ENCODE measurements at places on chromosomes 4 and X.
A peak's percentile ranks its signal among the peaks of the same experiment; 100 is the strongest.

DNA sequence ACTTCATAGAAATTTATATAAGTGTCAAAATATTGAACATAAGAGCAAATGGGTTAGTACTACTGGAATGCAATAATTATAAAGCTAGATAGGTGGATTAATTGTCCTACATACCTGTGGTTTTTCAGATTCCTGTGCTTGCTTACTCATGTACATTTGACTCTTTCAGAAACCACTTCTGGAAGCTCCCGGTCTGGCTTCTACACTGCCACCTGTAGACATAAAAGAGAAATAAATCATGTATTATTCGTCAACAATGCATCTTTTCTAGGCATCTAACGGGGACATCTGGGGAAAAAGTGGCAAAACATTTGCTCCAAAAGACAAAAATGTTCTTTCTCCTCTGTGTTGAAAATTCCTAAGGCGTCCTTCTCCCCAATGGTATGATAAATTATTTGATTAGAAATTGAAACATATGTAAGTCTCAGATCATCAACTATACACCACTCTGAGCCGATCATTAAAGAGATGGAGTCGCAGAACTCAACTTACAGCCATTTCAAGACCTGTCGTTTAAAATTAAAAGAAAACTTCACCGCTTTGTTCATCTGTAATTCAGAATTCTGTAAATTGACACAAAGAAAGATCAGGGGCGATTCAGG lies 648.7 kb upstream of the DIPK2B start:
- peak; percentile 74 for DNase-seq

DNA sequence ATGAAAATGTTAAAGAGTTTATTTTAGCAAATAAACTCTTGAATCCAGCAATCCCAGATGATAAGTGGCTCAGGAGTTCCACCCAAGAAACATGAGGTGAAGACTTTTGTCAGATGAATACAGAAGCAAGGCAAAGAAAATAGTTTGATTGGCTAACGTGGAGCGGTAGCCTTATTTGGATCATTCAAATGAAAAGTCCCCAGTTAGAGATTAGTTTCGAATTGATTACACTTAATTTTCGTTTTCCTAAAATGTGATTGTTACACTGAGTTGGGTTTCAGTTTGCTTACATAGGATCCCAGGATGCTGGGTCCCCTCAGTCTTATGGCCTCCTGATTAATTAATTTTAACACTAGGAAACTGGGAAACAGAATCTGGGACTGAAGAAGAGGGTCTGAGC lies 76.4 kb upstream of the RPA4 start:
- no peak for DNase-seq

DNA sequence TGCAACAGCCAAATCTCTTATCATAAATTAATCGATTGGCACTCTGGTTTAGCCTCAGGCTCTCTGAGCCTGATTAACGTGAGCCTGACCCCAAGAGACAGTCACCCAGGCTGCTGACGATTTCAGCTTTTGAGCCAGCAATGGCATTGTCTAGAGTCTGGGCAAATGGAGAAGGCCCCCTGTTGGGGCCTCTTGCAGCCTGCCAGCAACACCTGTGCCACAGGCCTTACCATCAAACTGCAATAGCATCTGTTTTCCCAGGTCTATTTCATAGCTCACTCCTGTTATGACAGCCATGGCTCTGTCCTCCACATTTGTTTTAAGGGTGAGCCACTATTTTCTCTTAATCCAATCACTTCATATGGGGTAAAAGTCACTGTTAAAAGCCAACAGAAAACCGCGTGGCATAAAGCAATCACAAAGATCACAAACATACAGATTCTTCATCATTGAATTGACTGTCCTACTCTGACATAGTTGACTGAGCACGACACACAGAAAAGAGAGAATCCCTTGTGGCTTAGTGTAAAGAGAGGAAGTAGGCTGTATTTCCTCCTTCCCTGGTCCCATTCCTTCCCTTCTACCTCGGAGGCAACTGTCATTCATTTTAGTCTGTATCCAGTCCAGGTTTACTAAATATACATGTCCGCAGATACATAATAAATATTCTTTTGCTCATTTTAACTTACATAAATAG lies 47.8 kb downstream of the SLC9A7 start:
- DNase-seq: no peak

DNA sequence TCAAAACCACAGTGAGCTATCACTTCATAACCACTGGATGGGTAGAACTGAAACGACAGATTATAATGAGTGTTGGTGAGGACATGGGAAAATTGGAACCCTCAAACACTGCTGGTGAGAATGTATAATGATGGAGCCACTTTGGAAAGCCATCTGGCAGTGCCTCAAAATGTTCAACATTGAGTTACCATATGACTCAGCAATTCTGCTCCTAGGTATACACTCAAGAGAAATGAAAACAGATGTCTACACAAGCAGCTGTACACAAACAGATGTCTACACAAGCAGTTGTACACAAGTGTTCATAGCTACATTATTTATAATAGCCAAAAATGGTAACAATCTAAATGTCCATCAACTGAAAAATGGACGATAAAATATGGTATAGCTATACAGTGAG lies 143.9 kb downstream of the PDGFRA start:
- no peak for DNase-seq

- no peak for DNase-seq
Observed at GRCh38 chr4:44558031-44558605, 93.3 kb downstream of the YIPF7 start.

- DNase-seq: no peak
Observed at GRCh38 chr4:137677863-137678262, 145.6 kb upstream of the PCDH18 start.

DNA sequence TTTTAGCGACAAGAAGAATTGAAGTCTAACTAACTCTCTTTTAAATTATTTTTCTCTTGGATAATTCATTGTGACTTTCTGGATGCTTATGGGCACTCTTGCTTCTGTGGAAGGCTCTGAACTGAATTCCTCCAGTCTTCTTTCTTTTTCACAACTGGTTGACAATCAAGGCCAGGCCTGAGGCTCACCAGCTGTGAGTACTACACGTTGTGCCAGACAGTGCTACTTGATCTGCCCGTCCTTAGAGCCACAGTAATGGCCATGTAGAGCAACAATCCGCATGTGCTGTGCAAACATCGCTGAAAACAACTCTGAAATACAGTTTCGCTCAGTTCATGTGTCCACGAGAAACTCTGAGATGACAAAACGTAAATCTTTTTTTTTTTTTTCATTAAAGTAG lies 1336.3 kb upstream of the AGA start:
- no peak for DNase-seq

DNA sequence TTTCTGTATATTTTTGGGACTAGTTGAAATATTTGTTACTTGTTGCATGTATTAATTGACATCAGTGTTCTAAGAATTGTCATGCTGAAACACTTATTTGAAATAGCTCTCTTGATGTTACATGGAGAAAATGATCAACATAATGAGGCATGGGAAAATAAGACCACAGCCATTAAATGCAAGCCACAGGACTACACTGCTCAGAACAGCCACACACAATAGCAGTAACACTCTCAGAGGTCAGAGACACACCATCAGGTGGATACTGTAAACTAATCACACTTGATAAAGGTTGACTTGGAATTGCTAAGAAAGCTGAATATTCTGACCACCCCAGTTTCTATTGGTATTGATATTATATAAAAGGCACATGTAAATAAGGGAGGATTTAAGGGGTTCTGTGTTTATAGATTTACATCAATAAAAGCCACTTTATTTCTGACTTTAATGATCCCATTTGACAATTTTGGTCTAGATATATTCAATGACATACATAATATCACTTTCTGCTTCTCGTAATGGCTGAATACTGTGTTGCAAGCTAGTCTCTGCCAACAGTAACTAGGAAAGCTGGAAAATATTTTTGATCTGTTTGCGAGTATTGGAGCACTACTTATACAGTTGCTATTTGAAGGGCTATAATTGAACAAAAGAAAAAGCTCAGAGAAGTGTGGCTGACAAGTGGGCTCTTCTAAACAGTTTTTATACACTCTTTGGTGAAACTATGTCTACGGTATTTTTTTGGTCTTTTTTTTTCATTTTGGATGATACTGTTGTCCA lies 876.5 kb upstream of the INTU start:
- DNase-seq: no peak

DNA sequence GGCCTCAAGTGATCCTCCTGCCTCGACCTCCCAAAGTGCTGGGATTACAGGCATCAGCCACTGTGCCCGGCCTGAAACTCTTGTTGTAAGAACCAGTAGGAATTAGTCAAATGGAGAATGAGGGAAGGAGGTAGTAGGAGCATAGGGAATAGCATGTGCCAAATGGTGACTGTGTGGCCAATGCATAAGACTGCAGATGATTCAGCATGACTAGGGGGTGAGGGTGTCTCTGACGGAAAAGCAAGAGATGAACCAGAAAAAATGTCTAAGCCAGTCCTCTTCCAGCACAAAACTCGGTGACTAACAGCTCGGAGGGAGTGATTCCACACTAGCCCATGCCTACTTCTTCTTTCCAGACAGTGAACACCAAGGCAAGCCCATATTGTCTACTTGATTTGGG lies 58.2 kb upstream of the DUSP21 start:
- DNase-seq: peak; percentile 1

DNA sequence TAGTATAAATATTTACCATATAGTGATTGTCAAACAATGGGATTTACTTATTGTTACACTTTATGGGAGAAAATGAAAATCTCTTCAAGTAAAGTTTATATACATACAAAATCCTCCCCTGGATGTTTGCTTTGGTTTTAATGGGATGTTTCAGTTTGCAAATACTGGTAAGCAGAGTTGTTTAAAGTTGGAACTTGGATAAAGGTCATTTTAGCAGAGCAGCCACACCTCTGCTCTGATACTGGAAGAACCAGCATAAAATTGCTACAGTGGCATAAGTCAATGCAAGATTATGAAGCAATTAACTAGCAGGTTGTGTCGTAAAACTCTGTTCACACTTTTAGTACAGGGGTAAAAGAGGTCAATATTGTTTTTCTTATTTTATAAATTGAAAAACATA lies 101.2 kb downstream of the TRAPPC11 start:
- DNase-seq: no peak

DNA sequence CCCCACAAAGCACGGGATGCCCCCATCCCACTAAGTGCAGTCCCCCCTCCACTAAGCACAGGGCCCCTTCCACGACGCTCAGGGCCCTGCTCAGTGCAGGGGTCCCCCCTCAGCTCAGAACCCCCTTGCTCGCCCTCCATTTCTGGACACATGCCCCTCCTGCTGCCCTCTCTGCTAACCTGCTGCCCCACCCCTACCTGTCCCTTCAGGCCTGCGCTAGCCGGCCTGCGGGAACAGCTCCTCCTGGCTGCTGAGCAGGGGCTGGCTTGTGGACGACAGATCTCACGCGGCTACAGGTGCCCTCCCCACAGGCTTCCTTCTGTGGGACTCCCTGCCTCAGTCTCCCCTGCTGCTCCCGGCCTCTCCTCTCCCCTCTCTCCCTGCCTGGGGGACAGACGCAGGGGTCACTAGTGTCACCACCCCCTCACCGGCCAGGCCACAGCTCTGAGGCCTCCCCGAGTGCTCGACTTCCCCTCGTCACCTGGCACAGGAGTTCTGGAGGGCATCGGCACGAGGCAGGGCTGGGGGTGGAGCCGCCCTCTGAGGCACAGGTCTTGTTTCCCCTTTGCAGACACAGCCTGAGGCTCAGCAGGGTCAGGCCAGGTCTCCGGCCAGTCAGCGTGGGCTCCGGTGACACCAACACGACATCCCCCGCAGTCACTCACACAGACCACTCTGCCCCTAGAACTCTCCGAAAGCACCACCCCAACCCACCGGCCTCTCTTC lies 21.6 kb downstream of the GAK start:
- no peak for DNase-seq

GRCh38 chr4:1582227-1582626 lies 101.9 kb downstream of the FAM53A start:
- no peak for DNase-seq

DNA sequence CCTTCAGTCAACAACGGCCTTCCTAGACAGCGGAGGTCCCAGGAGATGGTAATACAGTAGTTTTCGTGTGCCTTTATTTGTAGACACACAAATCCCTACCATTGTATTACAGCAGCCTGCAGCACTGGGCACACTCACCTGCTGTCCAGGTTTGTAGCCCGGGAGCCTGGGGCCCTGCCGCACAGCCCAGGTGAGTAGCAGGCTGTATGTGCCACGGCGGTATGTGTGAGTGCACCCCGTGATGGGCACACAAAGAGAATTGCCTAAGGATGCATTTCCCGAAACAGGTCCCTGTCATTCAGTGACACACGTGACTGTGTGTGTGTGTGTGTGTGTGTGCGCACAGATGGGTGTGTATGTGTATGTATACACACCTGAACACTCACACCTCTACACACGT lies 8.1 kb upstream of the SLC25A6 start:
- no peak for DNase-seq

- DNase-seq: no peak
Observed at GRCh38 chrX:31128855-31129254, 57.0 kb upstream of the FTHL17 start.

GRCh38 chrX:112687189-112687691 lies 7.5 kb upstream of the LHFPL1 start:
- no peak for DNase-seq

GRCh38 chr4:188437535-188437934 lies 298.3 kb downstream of the TRIML1 start:
- DNase-seq: no peak

DNA sequence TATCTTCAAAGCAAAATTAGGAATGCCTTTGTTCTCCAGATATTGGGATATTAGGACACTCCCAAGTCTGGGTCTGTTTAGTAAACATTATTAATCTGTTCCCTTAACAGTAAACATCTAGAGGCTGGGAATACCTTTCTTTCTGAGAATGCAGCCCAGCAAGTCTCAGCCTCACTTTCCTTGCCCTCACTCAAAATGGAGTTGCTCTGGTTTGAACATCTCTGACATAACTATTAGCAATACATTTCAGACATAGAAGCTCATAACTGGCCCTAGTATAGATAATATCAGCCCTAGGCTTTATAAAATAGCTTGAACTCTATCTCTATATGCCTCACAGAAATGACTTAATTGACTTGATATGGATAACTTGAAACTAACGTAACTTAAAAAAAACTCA lies 299.8 kb downstream of the SPATA18 start:
- DNase-seq: no peak

DNA sequence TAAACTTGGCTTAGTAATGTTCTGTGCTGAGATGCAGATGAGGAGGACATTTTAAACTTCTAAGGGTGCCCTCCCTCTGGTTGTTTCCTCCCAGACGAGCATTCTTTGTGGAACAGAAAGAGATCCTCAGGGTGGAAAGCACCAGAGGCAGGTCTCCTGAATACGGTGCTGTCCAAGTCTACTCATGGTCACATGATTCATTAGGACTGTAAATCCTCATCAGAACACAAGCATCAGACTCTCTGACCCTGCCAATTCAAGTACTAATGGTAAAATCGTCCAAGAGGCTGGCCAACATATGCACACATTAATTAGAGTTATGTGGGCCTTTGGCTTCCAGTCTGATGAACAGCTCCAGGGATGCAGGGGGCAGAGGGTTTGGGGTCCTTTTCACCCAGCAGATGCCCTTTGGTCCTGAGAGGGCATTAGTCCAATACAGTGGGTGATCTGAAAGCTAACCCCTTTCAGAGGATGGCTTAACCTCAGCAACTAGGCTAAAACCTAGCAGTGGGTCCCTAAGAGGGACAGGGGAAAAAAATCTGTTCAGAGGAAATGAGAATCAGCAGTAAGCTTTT lies 18.2 kb downstream of the HAND2 start:
- no peak for DNase-seq

All from ACHN (cell line).